Epithelial cell of esophagus (primary cell): ENCODE measurements at places on chromosomes 7 and 10.

GRCh38 chr7:12229046-12229445 is 18.0 kb downstream of the TMEM106B start:
- peak; percentile 55 for DNase-seq

GRCh38 chr7:26035552-26035951 is 116.4 kb upstream of the NFE2L3 start:
- no peak for DNase-seq

DNA sequence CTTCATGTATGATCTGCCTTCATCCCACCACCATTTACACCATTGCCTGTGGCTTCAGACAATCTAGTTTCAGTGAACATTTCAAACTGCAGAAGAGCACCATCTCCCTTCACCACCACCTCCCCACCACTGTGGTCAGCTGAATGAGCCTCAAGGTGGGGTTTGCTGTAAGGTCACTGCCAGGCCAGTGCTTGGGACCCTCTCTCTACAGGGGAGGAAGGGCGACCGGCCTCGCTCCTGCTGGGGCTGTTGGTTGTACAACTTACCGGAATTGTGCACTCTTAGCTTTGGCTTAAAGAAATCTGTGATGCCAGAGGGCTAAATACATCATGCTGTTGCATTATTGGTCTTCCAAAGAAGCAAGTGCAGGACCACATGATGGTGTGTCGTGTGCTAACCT is 26.6 kb downstream of the PFKP start:
- DNase-seq = no peak

DNA sequence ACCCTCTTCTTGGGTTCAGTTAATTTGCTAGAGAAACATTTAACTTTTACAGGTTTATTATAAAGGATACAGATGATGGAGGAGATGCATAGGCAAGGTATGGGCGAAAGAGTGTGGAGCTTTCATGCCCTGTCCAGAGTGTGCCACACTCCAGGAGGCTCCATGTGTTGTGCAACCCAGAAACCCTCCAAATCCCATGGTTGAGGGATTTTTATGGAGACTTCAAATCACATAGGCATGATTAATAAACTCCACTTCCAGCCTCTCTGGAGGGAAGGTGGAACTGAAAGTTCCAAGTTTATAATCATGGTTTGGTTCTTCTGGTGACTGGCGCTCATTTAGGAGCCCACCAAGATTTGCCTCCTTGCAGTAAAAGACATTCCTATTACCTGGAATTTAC is 159.9 kb downstream of the PHTF2 start:
- DNase-seq = no peak

GRCh38 chr10:123150986-123151736 is 3.0 kb upstream of the BUB3 start:
- peak; percentile 59 for DNase-seq

- DNase-seq = no peak
Observed at GRCh38 chr10:61970182-61971002, 68.9 kb downstream of the ARID5B start.

DNA sequence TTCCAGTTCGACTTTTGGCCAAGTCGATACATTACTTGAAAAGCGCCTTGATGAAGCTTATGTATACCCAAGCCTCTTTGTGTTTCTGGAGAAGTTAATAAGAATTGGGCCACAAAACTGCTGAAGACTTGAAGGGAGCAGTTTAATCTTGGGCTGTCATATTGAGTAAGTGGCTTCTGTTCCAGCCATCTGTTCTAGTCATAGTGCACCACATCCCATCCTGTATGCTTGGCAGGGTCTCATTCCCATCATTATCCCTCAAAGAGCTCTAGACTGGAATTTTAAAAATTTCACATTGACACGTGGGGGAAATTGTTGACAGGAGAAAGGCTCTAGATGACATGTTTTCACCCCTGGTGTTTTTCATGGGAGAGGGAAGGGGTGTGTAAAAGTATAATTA is 196.6 kb upstream of the PLPP4 start:
- no peak for DNase-seq

GRCh38 chr10:72792288-72792687 is 100.3 kb downstream of the MCU start:
- DNase-seq = peak; percentile 8

GRCh38 chr10:102710609-102711008 is 3.6 kb downstream of the ARL3 start:
- DNase-seq = no peak

DNA sequence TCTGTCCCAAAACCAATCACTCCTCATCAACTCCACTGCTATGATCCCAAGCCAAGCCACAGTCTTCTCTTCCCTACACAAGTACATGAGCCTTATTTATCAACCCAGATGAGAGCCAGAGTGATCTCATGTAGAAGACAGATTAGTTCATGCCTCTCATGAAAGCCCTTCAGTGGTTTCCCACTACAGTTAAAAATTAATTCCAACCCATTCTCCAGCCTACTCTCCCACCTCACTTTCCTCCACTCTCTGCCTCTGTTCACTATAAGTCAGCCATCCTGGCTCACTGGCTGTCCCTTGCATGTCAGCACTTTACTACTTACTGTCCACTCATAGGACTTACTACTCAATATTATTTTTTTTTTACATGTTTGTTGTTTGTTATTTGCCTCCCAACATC is 67.3 kb downstream of the CACUL1 start:
- no peak for DNase-seq

GRCh38 chr7:128679920-128680319 is 7.8 kb downstream of the GARIN1A start:
- DNase-seq = no peak

DNA sequence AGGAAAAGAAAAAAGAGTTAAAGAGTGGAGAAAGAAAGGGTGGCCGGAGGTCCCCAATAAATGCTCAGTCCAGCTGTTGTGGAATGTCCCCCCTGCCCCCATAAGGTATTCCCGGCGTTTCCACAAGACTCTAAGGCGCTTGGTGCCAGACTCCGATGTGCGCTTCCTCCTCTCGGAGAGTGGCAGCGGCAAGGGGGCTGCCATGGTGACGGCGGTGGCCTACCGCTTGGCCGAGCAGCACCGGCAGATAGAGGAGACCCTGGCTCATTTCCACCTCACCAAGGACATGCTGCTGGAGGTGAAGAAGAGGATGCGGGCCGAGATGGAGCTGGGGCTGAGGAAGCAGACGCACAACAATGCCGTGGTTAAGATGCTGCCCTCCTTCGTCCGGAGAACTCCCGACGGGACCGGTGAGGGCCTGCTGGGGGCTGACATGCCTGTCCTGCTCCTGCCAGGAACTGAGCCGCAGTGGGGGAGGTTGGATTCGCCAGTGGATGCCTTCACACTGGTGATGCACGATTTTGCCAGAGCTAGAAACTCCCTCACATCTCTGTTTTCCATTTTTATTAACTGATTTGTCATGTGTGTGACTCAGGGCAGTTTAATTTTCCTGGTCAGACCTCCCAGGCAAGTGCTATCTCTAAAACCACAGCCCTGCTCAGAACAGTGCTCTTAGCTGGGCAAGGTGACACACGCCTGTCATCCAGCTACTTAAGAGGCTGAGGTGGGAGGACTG is 34.2 kb downstream of the TACR2 start:
- peak; percentile 89 for DNase-seq

GRCh38 chr10:42926843-42927242 is 144.2 kb downstream of the BMS1 start:
- DNase-seq = no peak

- peak; percentile 56 for DNase-seq
Observed at GRCh38 chr7:33107136-33108066, 1.8 kb downstream of the RP9 start.

GRCh38 chr7:66258409-66258808 is 53.3 kb downstream of the TPST1 start:
- no peak for DNase-seq

DNA sequence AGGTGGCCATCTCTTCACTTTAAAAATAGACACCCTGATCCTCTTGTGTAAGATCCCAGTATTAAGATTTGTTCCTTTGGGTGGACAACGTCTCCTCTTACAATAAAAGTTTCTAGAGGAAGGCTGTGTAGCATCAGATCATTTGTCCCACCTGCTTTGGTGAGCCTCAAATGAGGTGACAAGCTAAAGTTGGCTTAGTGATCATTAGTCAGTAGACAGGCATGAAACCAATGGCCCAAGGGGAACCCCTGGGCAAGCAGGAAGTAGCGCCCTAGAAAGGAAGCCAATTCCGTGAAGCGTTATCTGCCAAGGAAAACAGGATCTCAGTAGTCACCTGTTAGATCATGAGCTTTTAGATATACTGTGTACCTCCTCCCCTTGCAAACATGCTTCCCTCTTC is 66.8 kb downstream of the PCGF5 start:
- peak; percentile 35 for DNase-seq

DNA sequence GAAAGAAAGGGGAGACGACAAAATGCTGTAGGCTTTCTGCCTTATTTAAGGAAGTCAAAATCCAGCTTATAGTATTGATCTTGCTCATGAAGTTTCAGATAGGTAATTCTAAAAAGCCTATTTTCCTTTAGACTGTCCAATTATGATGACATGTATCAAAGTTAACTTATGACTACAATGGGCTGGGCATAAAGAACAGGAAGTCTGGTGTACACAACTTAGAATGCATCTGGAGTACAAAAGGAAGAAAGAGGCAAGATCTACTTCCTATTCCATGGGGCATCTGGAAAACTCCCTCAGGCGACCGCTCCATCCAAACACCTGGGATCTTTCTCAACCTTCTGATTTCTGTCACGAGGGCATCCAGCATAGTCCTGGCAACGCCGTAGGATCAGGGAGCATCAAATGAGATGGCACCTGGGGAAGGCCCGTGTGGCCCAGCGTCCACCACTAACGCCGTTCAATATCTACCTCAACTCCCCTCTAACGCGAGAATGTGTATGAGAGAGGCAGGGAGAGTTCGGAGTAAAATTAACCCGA is 512 bp downstream of the FAM24B start:
- peak; percentile 43 for DNase-seq

GRCh38 chr10:22713853-22714478 is 412 bp downstream of the PIP4K2A start:
- no peak for DNase-seq

DNA sequence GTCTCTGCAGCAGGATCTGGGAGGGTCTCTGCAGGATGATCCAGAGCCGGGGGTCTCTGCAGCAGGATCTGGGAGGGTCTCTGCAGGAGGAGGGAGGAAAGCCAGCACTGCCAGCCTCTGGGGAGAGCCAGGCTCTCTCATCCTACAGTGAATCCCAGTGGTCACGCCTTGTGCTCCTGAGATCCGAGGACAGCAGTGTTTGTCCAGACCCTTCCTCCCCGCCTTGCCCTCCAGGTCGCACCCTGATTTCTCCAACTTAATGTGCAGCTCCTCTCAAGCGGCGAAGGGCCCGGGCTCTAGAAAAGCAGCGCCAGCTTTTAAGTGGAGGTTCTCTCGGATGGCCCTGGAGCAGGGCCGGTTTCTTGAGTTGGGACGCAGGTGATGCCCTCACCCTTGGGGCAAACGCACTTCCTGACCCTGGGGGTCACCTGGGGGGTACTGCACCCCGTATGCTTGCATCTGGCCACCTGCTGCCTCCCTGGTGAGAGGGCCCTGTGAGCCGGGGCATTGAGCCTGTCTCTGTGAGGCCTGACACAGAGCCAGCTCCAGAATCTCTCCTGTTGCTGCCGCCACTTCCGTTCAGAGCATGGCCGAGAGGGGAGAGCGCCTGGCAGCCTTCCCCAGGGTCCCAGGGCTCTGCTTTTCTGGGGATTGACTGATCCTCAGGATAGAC is 111.6 kb downstream of the ACTR3B start:
- no peak for DNase-seq

DNA sequence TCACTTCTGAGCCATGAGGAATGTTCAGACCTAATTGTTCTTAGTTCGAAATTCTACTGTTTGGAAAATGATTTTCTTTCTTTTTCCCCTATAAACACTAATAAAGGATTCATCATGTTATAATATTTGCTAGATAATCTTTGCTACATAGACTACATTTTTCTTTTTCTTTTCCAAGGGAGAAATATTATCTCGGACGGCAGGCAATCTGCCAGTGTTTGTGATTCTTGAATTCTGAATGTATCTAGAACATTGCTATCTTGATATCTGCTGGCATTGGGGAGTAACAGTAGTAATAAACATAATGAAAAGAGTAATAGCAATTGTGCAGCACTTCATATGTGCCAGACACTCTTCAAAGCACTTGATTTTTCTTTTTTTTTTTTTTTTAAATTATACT is 107.7 kb upstream of the ZNF32 start:
- DNase-seq = no peak
